Smooth muscle cell of the coronary artery (primary cell): ENCODE measurements at places on chromosomes 12 and 14. TPM values are rescaled to one million over a fixed set of nuclear protein-coding genes. Genes with fewer than 3 reads are reported as not detected.

The TMEM117 gene
- 2.7 and 6.7 TPM in 2 replicates for total RNA-seq

The PRH1 gene
- 9.3 and 20.0 TPM in 2 replicates for total RNA-seq

The SFSWAP gene
- 17.3 and 20.2 TPM in 2 replicates for total RNA-seq

The MSI1 gene
- not detected in 2 replicates for total RNA-seq

The SDR9C7 gene
- total RNA-seq, result not detected in 2 replicates

The KRT6C gene
- not detected in 2 replicates for total RNA-seq

The NEUROD4 gene
- total RNA-seq, result not detected in 2 replicates

The PRICKLE1 gene
- 11.5 and 12.0 TPM in 2 replicates for total RNA-seq

The TAS2R43 gene
- 0.70 TPM in 1 of 2 replicates, not detected in the other for total RNA-seq

The TAS2R9 gene
- total RNA-seq, result not detected in 2 replicates

The PAH gene
- not detected in 2 replicates for total RNA-seq

The BAZ2A gene
- 10.2 and 16.8 TPM in 2 replicates for total RNA-seq

The PARPBP gene
- total RNA-seq, result 2.1 and 4.4 TPM in 2 replicates

The ZDHHC17 gene
- 41.3 and 106 TPM in 2 replicates for total RNA-seq

The GXYLT1 gene
- 4.2 and 8.3 TPM in 2 replicates for total RNA-seq

The MYRFL gene
- total RNA-seq, result not detected in 2 replicates

The IPO4 gene
- total RNA-seq, result 27.1 and 41.9 TPM in 2 replicates

The COX8C gene
- total RNA-seq, result not detected in 2 replicates

The LRRC9 gene
- total RNA-seq, result not detected in 2 replicates

The GLIPR1 gene
- total RNA-seq, result 18.0 and 86.0 TPM in 2 replicates

The NPAS3 gene
- 0.08 and 1.1 TPM in 2 replicates for total RNA-seq

The IL31 gene
- not detected in 2 replicates for total RNA-seq

The SLC35F4 gene
- not detected in 2 replicates for total RNA-seq

The CLEC2D gene
- 0.60 and 2.5 TPM in 2 replicates for total RNA-seq

The PTPRR gene
- 0.83 and 0.94 TPM in 2 replicates for total RNA-seq

The FIGNL2 gene
- total RNA-seq, result 0.12 TPM in 1 of 2 replicates, not detected in the other

The HSPA2 gene
- 2.9 and 5.4 TPM in 2 replicates for total RNA-seq

The TEX52 gene
- total RNA-seq, result not detected in 2 replicates

The PPP1R36 gene
- 0.53 and 0.82 TPM in 2 replicates for total RNA-seq

The KRT72 gene
- not detected in 2 replicates for total RNA-seq

The PLBD1 gene
- 0.38 and 1.1 TPM in 2 replicates for total RNA-seq

The TAS2R8 gene
- not detected in 2 replicates for total RNA-seq

The VIPAS39 gene
- 27.4 and 31.6 TPM in 2 replicates for total RNA-seq

The EAPP gene
- 44.1 and 46.9 TPM in 2 replicates for total RNA-seq

The SYCP3 gene
- total RNA-seq, result 0.08 and 0.12 TPM in 2 replicates

The ZNF384 gene
- total RNA-seq, result 8.3 TPM in 2 replicates

The SLC17A8 gene
- total RNA-seq, result not detected in 2 replicates

The CRIP2 gene
- total RNA-seq, result 20.5 and 148 TPM in 2 replicates

The MORN3 gene
- total RNA-seq, result 1.1 and 2.0 TPM in 2 replicates

The NGB gene
- not detected in 2 replicates for total RNA-seq

The ARMH4 gene
- total RNA-seq, result 4.1 and 8.0 TPM in 2 replicates
